ENCODE measurements at places on chromosomes 2 and 18.

DNA sequence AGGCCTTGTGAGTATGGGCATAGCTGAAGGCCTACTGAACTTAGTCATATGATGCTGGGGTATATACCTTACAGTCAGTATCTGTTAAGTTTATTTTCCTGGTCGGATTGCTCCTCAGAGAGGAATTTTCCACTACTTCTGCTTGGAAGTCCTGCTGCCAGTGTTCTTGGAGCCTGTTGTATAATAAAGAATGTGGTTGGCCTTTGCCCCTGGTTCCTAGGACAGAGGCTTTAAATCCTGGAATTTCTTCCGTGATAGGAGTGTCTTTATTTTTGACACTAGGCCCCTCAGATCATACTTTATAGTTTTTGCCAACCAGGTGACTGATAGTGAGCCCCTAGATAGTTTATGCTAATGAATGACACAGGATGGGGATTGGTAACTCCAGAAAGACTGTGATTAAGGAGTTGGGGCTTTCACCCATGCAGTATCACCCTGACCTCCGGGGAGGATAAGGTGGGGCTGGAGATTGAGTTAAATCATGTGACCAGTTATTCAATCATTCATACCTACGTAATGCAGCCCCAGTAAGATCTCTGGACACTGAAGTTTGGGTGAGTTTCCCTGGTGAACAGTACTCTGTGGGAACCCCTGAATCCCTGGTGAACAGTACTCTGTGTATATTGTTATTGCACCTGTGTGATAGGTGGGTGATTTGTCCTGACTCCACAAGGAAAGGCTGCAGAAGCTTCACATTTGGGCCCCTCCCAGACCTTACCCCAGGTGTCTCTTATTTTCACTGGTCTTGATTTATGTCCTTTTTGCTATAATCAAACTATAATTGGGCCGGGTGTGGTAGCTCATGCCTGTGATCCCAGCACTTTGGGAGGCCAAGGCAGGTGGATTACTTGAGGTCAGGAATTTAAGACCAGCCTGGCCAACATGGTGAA lies 56.9 kb downstream of the COMMD1 start:
- no peak for DNase-seq

DNA sequence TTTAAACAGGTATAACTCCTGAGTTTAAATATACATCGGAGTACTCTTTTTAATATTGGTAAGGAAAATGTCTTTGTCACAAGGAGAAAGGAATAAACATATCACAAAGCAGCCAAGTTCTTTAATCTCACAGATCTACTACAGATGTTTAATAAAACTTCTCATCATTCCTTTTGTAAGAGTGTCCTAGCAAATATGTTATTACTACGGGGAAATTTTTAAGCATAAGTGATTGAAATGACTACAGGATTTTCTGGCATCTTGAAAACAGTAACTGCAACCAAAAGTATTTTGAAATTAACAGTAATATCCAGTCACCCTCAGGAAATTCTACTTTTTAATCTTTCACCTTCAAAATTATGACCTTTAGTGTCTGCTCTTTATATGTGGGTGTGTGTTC lies 403.1 kb downstream of the IRS1 start:
- no peak for DNase-seq

- DNase-seq = no peak
These were observed 96.0 kb downstream of the TFCP2L1 start for GRCh38 chr2:121189011-121189410.

- DNase-seq = no peak
These were observed 24.0 kb downstream of the MAIP1 start for GRCh38 chr2:199979398-199979797.

DNA sequence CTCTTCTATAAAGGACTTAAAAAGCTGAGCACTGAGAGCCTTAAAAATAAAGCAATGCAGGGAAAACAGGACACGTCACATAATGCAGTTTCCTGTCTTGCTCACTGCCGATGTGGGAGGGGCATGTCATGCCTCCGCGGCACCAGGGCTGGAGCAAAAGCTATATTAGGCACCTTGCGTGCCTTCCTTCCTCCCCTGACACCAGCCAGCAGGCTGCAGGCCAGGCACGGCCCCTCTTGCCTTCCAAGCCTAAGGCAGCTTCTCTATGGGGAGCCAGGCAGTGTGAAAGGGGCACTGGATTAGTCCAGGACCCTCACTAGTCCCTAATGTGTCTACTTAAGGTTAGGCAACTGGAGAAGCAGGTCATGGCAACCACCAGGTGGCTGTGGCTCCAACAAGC lies 26.3 kb downstream of the MRPL35 start:
- DNase-seq = no peak

- DNase-seq = no peak
These were observed 99.6 kb downstream of the METTL8 start for GRCh38 chr2:171334171-171334570.

DNA sequence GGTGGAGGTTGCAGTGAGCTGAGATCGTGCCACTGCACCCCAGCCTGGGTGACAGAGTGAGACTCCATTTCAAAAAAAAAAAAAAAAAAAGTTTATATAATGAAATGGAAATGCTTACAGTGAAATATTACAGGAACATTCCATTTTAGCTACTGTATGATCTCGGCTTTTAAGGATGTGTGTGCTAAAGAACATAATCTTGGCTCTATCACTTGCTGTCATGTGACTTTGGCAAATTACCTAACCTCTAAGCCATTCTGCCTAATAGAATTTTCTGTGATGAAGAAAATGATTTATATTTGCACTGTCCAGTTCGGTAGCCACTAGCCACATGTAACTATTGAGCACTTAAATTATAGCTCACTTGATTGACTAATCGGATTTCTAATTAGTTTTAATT lies 36.3 kb downstream of the SMAD4 start:
- no peak for DNase-seq

All from NCI-H526 (cell line).